ENCODE measurements at places on chromosomes 3 and 15.

DNA sequence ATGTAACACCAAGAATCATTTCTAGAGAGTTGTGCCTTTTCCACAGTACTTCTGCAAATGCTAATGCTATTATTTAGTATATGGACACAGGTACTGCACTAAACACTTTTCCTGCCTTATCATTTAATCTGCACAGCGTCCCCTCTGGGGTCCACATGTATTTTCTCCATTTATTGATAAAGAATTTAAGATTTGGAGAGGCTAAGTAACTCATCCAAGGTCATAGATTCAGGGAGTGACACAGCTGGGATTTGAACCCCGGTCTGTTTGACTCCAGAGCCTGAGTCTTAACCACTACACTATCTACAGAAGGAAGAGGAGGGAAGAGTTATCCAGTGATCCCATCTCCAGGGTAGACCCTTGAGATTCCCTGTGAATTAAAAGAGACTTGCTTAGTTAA is 24.9 kb upstream of the TPRG1 start:
- DNase-seq = no peak

DNA sequence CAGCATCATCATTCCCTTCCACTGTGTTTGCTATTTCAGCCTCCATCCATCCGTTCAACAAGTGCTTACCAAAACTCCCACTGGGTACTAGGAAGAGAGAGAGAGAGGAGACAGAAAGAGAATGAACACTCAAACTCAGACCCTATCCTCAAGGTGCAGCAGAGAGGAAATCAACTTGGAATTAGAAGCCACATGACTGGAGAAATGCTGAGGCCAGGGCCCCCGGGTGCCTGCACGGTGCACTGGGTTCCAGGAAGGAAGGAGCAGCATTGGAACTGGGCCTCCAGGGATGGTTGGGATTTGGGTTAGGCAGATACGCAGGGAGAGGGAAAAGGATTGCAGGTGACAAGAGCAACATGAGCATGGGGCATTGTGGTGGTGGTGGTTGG is 30.0 kb downstream of the CORO2B start:
- no peak for DNase-seq

- DNase-seq = no peak
Observed at GRCh38 chr3:87121856-87122255, 105.3 kb upstream of the CHMP2B start.

DNA sequence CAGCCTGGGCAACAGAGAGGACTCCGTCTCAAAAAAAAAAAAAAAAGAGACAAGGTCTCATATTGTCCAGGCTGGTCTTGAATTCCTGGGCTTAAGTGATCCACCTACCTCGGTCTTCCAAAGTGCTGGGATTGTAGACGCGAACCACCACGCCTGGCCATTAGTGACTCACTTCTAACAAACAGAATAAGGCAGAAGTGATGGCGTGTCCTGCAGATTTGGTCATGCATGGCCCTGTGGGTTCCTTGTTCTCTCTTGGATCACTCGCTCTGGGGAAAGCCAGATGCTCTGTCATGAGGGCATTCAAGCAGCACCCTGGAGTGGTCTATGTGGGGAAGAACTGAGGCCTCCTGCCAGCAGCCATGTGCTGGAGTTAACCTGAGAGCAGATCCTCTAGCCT is 27.4 kb upstream of the TJP1 start:
- no peak for DNase-seq

DNA sequence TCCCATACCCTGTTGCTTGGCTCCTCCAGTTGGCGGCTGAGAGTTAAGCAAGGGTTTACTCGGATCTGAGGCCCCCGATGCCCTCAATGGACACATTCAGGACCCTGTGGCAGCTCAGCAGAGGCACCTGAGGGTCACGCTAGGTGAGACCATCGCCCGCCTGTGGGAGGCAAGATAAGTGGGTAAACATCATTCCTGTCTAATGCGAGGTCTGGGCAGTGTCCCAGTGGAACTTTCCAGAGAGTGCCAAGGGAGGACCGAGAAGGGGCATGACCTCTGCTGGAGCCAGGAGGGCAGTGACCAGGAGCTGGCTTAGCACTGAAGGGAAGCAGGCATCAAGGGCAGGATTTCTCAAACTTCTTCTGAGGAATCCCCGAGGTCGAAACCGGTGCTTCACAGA is 65.4 kb upstream of the SEC61A1 start:
- no peak for DNase-seq

- no peak for DNase-seq
Observed at GRCh38 chr3:160477750-160478149, 28.2 kb upstream of the TRIM59 start.

GRCh38 chr3:5197022-5197421 is 9.5 kb downstream of the EDEM1 start:
- no peak for DNase-seq

DNA sequence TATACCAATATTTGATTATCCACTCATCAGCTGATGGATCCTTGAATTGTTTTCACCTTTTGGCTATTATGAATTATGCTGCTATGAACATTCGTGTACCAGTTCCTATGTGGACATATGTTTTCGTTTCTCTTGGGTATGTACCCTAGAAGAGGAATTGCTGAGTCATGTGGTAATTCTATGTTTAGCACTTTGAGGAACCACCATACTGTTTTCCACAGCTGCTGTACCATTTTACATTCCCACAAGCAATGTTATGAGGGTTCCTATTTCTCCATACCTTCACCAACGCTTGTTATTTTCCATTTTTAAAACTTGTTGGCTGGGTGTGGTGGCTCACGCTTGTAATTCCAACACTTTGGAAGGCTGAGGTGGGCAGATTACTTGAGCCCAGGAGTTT is 62.9 kb downstream of the RPLP1 start:
- no peak for DNase-seq

GRCh38 chr3:20511863-20512505 is 326.0 kb upstream of the SGO1 start:
- no peak for DNase-seq

- no peak for DNase-seq
Observed at GRCh38 chr15:41941644-41942415, 30.5 kb downstream of the EHD4 start.

DNA sequence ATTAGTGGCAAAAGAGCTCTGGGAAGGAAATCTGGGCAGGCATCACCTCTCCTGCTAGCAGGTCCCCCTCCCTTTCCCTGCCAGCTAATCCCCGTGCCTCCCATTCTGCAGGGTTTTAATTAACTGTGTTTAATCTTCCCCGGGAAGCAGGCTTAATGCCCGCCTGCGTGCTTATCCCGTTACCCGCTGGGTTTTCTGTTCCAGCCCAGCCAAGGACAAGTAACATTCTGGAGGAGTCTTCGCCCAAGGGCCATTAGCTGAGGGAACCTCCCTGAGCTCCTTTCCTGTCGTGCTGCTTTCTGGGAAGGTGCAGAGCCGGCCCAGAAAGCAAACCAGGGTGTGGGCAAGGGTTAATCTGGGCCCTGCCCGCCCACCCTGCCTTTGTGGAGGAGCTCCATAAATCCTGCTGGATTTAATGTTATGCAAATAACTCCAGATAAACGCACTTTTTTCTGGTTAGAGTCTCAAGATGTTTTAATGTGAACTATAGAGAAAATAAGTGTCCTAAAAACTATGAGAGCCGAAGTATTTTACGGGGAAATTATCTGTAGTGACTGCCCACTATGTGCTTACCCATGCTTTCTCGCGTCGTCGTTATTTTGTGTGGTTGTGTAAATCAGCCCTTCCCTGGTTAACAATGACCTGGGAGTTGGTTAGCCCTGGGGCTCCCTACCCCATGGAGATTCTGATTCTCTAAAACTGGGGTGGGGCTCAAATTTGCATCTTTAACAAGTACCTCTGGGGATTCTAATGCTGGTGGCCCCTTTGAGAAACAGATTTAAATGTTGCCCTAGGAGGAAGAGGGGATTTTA is 25.9 kb downstream of the TRIM71 start:
- DNase-seq = no peak

GRCh38 chr3:96836153-96836915 is 21.9 kb downstream of the EPHA6 start:
- no peak for DNase-seq

GRCh38 chr3:15496341-15496664 is 25.2 kb downstream of the COLQ start:
- no peak for DNase-seq

DNA sequence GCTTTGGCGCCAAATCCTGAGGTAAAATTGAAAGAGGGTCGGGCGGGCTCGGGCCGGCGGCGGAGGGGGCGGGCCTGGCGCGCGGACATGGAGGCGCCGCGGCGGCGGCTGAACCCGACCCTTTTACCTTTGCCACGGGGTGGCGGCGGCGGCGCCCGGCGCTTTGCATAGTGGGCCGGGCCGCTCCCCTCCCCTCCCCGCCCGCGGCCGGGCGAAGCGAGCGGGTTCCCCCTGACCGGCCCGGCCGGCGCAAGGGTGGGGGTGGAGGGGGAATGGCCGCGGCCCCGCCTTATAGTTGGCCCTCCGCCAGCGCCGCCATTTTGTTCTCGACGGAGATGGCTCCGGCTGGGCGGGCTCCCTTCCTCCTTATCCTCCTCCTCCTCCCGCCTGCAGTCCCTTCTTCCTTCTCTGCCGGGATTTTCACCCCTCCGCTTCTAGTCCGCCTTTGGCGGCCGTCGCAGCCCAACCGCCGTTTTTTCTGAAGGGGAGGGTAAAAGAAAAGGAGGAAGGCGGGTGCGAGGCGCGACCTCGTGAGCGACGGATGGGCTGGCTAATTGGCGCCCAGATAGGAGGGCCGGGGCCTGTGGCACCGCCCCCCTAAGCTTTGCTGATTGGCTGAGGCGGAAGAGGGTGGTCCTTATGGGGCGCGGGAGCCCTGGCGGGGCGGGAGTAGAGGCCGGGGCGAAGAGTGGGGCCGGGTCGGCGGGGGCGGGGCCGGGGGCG is 664 bp downstream of the NR2C2 start:
- peak; percentile 92 for DNase-seq
